ENCODE measurements at places on chromosomes 4 and X. TPM values are rescaled to one million over a fixed set of nuclear protein-coding genes. Genes with fewer than 3 reads are reported as not detected.

Gene FAM236A
- not detected for total RNA-seq

Gene PAGE2B
- total RNA-seq = not detected

Gene XAGE1A
- total RNA-seq = not detected

Gene DCAF12L2
- total RNA-seq = not detected

Gene TRAM1L1
- not detected for total RNA-seq

Gene PASD1
- total RNA-seq = not detected

Gene DKC1
- 18.6 TPM for total RNA-seq

Gene RRH
- not detected for total RNA-seq

Gene ADAMTS3
- 0.41 TPM for total RNA-seq

Gene CCDC120
- 0.55 TPM for total RNA-seq

Gene CD38
- total RNA-seq = 9.0 TPM

Gene TCEAL6
- total RNA-seq = not detected

Gene ZNF718
- 1.3 TPM for total RNA-seq

Gene ADH1C
- total RNA-seq = 27.0 TPM

GRCh38 chrX:103846386-103846785 is 14.3 kb upstream of the RAB9B start:
- no peak for DNase-seq

DNA sequence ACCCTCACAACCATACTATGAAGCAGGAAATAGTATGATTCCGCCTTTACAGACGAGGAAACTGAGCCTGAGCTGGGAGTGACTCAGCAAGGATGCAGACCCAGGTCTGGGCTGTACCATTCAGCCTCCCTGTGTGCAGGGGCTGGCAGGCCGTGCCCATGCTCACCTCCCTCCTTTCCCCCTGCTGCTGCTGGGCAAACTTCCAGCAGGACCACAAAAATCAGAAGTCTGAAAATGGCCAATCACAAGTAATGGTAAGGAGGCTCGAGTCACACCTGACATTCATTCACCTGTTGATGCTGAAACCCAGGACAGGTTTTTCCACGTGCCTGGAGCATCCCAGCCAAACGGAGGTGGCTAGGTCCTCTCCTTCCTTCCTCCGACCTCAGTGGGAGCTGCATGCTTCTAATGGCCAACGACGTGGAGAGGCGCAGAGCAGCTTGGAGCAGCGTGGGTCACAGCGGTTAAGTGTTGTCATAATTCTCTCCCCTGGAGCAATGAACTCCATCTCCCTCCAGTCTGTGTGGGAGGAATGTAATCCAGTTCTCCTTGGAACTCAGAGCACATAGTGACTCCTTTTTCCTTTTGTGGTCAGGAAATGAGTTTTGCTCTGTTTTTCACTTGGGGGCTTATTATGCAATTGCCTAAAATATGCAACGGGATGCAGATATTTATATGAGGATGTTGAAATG is 371.7 kb downstream of the BCOR start:
- no peak for DNase-seq

DNA sequence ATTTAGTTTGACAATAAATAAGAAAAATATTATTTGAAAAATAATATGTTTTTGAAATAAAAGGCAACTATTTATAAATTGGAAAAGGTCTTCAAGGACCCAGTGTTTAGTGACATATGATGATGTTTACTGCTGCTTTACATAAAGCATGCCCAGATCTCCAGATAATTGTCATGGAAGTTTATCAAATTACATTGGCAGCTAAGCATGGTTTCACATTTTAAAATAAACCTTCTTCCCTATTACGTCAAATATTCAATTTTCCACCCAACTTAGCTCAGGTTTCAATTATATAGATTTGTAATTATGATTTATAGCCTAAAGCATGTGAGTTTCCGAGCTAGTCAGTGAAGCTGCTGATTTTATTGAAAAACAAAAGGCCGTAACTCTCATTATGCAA is 417.2 kb downstream of the CFAP47 start:
- no peak for DNase-seq

- DNase-seq = no peak
Observed at GRCh38 chr4:3283483-3283882, 9.3 kb upstream of the RGS12 start.

DNA sequence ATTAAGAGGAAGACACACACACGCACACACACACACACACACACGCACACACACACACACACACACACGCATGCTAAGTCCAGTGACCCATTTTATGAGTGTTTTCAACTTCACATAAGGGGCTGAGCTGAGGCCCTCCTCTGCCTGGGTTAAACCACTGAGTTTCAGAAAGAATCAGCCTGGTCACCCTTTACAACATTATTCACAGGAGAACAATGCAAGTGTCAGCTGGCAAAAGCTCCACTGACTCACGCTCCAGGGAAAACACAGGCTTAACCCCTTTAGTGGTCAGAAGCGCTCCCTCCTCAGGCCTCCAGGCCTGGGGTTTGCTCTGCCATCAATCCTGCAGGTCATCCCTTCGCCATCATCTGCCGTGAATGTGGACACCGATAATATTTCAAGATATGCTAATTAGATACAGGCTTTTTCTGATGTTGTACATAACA is 46.9 kb downstream of the ACOX3 start:
- DNase-seq = peak; percentile 76

- DNase-seq = no peak
Observed at GRCh38 chrX:43423876-43424275, 232.2 kb upstream of the MAOA start.

GRCh38 chr4:84336964-84337705 is 162.0 kb downstream of the NKX6-1 start:
- no peak for DNase-seq

GRCh38 chr4:31187979-31188378 is 467.8 kb downstream of the PCDH7 start:
- no peak for DNase-seq

GRCh38 chrX:46255046-46255445 is 290.2 kb downstream of the ZNF674 start:
- no peak for DNase-seq

GRCh38 chr4:168765726-168766125 is 244.3 kb downstream of the CBR4 start:
- DNase-seq = peak; percentile 35

GRCh38 chr4:145170223-145170622 is 10.2 kb downstream of the OTUD4 start:
- DNase-seq = no peak

DNA sequence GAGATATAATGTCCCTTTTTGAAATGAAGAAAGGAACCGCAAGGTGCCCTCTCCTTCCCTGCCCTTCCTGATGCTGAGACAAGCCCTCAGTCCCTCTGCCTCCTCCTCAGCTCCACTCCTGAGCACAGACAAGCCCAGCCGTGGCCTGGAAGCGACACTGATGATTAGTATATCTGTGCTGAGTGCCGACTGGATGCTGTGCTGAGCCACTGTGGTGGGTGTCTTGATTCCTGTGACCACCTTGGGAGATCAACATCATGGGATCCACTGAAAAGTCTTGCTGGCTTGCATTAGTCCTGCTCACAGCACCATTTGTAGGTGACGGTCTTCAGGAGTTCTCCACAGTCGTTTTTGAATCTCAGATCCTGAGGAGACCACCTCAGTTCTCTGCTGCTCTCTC is 59.5 kb upstream of the HGFAC start:
- no peak for DNase-seq

- DNase-seq = no peak
Observed at GRCh38 chr4:169986369-169986768, 39.8 kb downstream of the MFAP3L start.

- DNase-seq = no peak
Observed at GRCh38 chrX:63758011-63758410, 27.0 kb downstream of the ARHGEF9 start.

DNA sequence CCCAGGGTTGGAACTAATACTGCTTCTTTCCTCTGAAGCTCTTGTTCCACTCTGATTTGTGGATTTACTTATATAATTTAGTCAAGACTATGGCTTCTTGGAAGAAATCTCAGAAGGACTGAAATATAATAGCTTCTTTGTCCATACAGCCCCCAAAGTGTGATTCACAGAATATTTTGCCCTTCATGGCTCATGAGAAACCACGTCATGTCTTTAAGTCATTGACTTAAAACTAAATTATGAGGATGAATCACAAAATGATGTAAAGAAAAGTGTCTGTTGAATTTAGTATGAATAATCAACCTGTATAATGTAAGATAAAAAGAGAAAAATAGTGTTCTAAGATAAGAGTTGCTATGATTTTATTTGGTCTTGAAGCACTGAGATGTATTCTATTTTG is 43.3 kb upstream of the AGA start:
- no peak for DNase-seq

DNA sequence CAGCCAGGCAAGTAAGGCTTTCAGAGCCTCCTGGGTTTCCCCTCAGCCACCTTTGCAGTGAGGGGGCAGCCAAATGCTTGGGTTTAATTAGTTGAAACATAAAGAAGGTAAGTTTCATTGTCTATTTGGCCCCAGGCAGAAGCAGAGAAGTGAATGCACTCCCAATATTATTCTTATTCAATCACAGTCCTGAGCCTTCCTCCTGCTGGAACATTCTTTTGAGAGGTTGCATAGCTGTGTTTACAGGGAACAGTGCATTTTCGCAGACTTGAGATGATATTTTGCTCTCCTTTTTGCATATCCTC is 13.9 kb downstream of the SLC2A9 start:
- no peak for DNase-seq

DNA sequence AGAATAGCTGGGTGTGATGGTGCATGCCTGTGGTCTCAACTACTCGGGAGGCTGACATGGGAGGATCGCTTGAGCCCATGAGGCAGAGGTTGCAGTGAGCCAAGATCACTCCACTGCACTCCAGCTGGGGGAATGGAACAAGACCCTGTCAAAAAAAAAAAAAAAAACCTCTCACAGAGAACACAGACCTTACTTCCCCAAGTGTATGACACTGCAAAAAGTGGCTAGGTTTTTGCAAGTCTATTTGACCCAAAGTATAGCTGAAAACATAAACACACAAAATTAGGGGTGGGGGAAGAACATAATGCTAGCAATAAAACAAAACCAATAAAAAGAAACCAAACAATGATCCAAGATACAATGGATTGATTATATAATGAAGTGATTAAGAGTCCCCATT is 6.7 kb downstream of the LAMP2 start:
- no peak for DNase-seq

DNA sequence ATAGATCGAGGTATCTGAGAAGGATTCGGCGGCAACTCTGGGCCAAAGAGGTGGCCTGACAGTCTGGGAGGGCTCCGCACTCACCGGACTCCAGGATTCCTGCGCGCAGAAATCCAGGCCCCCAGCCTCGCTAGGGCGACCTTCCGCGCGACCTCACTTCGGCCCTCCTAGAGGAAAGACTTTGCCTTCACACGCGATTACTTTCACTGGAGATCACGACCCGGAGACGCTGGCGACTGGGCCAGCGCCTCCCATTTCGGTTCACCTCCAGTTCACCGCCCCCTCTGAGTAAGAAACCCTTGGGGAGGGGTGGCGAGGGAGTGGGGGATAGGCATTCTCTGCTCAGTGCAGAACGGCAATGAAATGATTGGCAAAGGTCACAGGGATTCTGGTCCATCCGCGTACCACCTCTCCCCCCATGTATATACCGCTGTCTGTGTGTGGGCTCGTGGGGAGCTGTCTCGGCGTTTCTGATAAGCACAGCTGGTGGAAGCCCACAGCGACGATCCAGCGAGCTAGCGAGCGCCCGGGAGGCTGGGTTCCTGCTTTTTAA is 2.5 kb downstream of the POU3F4 start:
- DNase-seq = no peak

DNA sequence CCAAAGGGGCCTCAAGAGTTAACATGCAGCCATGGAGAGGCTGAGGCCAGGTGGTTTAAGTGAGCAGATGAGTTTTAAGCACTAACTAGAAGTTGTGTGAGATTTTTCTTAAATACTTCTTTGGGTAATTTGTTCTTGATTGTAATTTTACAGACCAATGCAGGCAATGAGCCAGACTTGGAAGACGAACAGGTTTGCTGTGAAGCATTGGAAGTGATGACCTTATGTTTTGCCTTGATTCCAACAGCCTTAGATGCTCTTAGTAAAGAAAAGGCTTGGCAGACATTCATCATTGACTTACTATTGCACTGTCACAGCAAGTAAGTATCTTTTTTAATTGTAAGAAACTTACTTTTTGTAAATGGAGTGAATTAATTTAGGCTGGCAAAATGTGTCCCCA is 103.9 kb downstream of the USP9X start:
- DNase-seq = no peak

DNA sequence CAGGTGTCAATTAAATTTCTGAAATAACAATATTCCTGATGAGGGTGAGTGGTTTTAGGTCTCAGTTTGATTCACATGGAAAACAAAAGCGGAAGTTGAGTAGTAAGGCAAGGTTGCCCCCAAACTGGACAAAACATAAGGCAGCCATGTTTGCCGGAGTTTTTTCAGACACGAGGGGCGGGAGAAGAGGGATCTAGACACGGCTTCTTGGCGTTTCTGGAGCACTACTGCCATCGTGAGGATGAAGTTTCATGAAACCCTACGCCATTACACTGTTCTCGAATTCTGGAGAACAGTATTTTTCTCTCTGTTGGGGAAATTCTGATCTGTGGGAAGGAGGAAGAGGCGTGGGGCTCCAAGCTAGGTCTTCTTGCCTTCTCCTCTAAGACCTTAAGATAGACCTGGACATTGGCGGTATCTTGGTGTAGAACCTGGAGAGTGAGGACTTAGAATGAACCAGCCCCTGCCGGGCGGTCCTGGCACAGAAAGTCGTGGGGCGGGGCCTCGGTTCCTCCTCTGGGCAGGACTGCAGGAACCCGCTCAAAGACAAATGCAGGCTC is 160.3 kb downstream of the OR13H1 start:
- no peak for DNase-seq

- DNase-seq = no peak
Observed at GRCh38 chrX:51568586-51568985, 50.1 kb downstream of the CENPVL3 start.

DNA sequence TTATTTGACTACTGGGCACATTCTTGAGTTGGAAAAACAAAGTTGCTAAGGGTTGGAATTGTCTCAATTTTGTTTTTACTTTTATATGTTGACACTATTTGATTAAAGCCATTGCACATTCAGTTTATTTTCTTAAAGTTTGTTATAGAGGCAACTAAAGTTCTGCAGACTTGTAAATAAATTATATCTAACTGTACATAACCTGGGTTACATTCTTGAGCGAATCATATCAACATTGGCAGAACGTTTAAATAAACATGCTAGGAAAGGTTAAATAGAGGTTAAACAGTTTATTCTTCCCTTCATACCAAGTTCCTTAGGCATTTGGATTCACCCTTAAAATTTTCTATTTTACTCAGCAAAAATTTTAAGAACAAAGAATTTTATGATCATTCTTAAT is 74.5 kb downstream of the UCHL1 start:
- DNase-seq = no peak

DNA sequence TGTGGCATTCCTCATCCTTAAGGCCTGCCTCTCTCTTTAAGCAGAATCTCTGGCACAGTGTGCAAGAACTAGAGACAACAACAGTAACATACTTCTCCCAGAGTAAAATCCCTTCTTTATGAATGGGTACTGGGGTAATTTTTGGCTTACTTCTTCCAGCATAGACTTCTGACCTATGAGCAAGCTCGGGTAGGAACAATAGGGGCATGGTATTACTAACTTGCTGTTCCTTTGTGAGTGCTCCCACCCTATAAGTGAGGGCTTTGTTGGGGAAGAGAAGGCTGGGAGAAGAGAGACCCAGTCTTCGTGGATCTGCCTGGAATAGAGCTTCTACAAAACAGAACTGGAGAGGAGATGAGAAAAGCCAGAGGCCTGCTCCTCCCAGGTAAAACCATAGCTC is 30.2 kb downstream of the CLDN2 start:
- DNase-seq = no peak

GRCh38 chr4:21009956-21010355 is 309.7 kb downstream of the PACRGL start:
- DNase-seq = no peak
